ENCODE measurements at places on chromosomes 1 and 21. TPM values are rescaled to one million over a fixed set of nuclear protein-coding genes. Genes with fewer than 3 reads are reported as not detected.

Gene ELF3
- total RNA-seq: 2.2 TPM

Gene TFF3
- total RNA-seq: not detected

Gene CYP4Z1
- not detected for total RNA-seq

Gene S100A12
- not detected for total RNA-seq

Gene CENPF
- total RNA-seq: 16.6 TPM

Gene MROH7
- 0.73 TPM for total RNA-seq

Gene ESPN
- not detected for total RNA-seq

Gene NKAIN1
- 0.26 TPM for total RNA-seq

Gene CLIC6
- not detected for total RNA-seq

Gene SDCCAG8
- 62.2 TPM for total RNA-seq

Gene S100A16
- total RNA-seq: 247 TPM

Gene PODN
- 20.9 TPM for total RNA-seq

Gene CELA3A
- total RNA-seq: not detected

Gene AIRE
- 0.07 TPM for total RNA-seq

Gene MAN1C1
- 13.4 TPM for total RNA-seq

Gene PPP2R5A
- total RNA-seq: 17.5 TPM

Gene LYSMD1
- 6.7 TPM for total RNA-seq
